ENCODE measurements at places on chromosomes 4 and X.

GRCh38 chr4:27692158-27692557 is 831.5 kb downstream of the STIM2 start:
- DNase-seq: no peak

GRCh38 chrX:94545722-94546121 is 871.7 kb downstream of the FAM133A start:
- DNase-seq: no peak

DNA sequence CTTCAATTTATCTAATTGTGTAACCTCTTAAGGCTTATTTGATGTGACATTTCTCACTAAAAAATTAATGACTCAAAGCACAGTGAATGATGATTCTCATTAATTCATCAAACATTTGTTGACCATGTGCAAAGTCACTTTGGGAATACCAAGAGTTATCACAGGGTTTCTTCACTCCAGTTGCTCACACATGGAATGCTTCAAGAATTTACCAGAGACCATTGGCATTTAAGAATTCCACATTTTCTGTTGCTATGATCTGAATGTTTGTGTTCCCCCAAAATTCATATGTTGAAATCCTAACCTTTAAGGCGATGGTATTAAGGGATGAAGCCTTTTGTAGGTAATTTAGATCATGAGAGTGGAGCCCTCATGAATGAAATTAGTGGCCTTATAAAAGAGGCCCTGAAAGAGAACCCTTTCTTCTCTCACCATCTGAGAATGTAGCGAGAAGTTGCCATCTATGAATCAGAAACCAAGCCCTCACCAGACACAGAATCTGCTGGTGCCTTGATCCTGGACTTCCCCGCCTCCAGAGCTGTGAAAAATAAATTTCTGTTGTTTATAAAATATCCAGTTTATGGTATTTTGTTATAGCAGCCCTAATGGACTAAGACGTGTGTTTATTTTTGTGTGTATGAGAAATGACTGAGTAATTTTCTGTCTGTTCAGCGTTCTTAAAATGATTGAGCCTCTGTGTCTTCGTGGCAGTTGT is 16.4 kb upstream of the SRPX start:
- no peak for DNase-seq

DNA sequence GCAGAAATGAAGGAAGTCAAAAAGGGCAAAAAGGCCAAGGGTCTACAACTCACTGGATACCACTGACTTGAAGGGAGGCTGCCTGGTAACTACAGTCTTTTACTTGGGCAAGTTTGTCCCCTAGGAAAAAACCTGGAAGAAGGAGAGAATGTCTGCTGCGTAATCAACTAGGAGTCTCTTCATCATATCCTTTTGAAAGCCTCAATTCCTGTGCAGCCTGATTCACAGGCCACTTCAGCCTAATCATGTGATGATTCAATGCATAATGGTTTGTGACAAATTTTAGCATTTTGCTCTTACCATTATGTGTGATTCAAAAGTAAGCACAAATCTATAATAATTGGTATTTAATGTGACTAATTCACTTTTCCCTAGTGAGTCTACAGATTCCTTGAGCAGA is 273.6 kb downstream of the FRMPD4 start:
- DNase-seq: no peak

DNA sequence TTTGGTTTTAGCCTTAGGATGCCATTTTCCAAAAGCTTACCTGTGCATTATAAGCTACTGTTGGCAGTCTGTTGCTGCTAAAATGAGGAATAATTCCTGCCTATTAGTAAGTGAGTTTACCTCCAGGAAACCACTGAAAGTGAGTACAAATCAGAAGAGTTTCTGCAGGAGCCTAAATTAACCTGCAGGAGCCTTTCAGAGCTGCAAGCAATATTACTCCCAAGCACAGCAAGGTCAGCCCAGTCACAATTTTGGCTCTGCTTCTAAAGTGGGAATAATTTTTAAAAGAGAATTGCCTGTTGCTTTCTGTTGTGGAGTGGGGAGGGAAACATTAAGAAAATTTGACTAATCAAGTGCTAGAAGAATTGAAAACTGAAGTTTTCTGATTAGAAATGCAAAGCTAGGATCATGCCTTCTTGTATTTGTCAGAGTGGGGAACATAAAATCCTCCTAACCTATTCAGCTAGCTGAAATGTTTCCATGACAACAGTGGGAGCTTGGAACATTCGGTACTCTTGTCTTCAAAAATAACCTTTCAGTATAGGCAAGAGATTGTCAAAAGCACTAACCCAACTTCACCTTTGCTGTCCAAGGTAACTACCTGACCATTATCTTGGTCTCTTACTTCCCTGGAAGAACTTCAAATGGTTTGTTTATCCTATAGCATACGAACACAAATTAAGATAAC is 193.2 kb downstream of the COMMD8 start:
- DNase-seq: no peak

- DNase-seq: no peak
These were observed 9.6 kb upstream of the SLC25A14 start for GRCh38 chrX:130330146-130330545.

GRCh38 chr4:173417833-173418232 is 18.9 kb upstream of the SCRG1 start:
- DNase-seq: no peak

Data from posterior cingulate gyrus (tissue), 11 donors.